ENCODE measurements at places on chromosomes 12 and 14.
A peak's percentile ranks its signal among the peaks of the same experiment; 100 is the strongest.

DNA sequence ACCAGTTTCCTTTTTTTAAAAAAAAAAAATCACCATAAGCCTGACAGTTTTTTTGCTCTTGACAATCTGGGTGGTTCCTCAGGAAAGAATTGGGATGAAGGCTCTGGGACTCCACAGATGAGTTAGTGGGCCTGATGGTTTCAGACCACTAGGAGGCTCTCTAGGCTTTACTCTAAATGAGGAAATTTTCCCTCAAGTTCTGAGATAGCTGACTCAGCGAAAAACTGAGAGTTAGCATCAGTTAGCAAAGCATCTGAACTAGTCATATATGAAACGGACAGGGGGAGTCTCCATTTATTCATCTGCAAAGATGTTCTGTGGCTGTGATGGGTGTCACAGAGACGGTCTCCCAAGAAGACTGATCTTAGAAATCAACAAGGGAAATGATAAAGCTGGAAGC is 314.3 kb upstream of the OR4E1 start:
- no peak for DNase-seq

- no peak for DNase-seq
Observed at GRCh38 chr12:21801522-21802288, 27.2 kb upstream of the KCNJ8 start.

GRCh38 chr12:107501681-107502080 is 183.9 kb upstream of the PWP1 start:
- DNase-seq: no peak

GRCh38 chr12:19706936-19707335 is 267.6 kb downstream of the AEBP2 start:
- DNase-seq: no peak

DNA sequence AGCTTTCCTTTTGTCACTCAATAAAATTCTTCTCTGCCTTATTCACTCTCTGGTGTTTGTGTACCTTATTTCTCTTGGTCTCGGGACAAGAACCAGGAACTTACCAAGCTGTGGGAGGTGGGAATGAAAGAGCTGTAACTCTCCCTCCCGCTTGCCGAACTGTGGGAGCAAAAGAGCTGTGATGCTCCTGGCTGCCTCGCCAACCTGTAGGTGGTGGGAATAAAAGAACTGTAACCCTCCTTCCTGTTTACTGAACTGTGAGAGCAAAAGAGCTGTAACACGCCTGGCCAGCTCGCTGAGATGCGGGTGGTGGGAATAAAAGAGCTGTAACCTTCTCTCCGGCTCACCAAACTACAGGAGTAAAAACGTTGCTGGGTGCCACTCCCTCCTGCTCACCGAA is 314.1 kb upstream of the LRIG3 start:
- no peak for DNase-seq

- no peak for DNase-seq
Observed at GRCh38 chr14:102923201-102923924, 900 bp downstream of the AMN start.

DNA sequence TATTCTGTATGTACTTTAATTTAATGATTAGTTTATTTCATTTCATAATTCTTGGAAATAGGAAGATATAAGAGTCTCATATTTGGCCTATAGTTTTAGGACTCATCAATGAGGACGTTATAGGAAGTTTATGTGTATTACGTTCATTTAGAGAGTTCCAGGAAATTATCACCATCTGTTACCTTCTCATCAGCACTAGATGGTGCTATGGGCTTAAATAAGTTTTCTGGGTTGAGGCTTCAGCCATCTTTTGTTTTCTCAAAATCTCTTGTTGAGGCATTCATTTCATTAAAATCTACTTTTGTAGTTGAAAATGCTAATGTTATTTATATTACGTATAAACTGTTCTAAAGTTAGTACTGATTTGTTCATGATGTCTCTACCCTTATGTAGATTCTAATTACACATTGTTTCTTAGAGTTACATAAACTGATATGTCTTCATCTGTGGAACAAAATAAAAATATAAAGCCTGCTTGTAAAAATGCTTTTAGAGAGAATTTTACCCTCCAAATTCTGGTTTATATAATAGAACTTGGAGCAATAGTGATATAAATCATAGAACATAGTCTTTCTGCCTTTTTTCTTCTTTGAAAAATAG is 89.2 kb downstream of the CFAP54 start:
- DNase-seq: no peak

DNA sequence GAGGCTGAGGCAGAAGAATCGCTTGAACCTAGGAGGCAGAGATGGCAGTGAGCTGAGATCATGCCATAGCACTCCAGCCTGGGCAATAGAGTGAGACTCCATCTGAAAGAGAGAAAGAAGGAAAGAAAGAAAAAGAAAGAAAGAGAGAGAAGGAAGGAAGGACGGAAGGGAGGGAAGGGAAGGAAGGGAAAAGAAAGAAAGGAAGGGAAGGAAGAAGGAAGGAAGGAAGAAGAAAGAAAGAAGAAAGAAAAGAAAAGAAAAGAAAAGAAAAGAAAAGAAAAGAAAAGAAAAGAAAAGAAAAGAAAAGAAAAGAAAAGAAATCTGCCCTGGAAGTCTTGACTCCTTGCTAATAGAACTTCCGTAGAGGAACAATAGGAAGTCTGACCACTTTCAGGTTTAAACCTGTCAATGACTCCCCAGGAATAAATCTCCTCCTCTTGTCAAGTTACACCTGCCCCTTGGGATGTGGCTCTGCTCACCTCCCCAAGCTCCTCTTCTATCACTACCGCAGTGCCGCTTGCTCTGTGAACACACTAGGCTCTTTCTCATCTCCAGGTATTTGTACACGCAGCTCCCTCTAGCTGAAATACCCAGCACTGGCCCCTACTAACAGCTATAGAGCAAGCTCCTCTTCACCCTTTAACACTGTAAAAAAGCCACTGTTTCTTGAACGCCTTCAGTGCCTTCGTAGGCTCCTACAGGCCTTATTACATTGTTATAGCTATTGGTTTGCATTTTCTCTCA is 773.1 kb upstream of the TBX3 start:
- no peak for DNase-seq

- no peak for DNase-seq
Observed at GRCh38 chr12:109624467-109624866, 50.9 kb downstream of the MVK start.

DNA sequence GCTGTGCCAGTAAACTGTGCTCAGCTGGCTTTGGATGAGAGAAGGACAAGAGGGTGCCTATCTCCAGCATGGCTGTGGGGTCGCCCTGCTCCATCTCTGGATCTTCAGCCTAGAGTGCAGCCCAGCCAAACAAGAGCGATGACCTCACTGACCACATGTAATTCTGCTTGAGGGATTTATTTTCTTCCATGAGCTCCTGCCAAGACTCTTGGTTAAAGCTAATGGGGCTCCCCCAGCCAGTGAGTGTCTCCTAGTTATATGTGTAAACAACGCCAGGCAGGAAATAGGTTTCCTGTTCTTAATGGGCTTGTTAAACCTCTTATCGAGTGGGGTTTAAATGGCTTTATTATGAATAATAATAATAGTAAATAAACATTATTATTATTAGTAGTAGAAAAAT is 397.2 kb downstream of the NRXN3 start:
- no peak for DNase-seq

DNA sequence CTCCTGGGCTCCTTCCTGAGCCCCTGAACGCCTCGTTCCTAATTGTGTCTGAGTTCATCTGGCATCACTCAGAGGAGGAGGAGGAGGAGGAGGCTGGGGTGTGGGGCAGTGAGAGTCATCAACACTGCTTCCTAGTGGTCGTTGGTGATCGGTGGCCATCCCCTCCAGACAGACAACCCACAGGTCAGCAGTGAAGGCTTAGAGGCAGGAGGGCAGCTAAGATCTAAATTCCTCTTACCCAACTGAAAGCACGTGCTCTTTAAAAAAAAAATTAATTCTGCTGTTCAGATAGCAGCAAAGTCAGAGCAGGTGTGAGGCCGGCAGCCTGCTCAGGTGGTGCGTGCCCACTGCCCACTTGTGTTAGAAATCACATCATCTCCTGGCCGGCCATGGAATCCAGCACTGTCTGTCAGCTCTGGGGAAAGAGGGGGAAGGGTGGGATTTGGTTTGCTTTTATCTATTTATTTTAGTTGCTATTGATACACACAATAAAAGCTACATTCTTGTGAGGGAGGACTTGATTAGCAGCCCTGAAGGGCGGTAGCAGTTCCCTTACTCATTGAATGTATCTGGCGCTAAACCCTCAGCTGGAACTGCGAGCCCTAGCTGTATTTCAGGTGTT is 46.6 kb downstream of the PPP2R5C start:
- DNase-seq: no peak

DNA sequence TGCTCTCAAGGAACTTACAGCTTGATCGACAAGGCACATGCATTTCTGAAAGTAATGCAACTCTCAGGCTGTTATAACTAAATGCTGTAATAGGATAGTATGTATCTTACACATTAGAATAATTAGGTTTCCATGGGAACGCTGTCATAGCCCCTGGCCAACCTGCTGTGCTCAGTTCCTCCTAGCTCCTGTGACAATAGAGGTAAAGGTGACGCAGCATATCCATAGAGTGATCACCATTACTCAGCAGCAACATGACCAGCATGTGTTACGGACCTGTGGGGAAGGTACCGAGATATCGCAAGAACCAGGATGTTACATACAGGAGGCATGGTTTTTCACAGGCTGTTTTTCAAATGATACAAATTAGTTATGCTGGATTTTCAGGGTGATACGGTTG is 150.7 kb downstream of the CAND1 start:
- DNase-seq: no peak

GRCh38 chr12:97292588-97292987 is 170.0 kb upstream of the RMST start:
- no peak for DNase-seq

GRCh38 chr12:77999074-77999715 is 168.5 kb downstream of the NAV3 start:
- DNase-seq: no peak

- no peak for DNase-seq
Observed at GRCh38 chr12:109517619-109518018, 40.2 kb downstream of the UBE3B start.

DNA sequence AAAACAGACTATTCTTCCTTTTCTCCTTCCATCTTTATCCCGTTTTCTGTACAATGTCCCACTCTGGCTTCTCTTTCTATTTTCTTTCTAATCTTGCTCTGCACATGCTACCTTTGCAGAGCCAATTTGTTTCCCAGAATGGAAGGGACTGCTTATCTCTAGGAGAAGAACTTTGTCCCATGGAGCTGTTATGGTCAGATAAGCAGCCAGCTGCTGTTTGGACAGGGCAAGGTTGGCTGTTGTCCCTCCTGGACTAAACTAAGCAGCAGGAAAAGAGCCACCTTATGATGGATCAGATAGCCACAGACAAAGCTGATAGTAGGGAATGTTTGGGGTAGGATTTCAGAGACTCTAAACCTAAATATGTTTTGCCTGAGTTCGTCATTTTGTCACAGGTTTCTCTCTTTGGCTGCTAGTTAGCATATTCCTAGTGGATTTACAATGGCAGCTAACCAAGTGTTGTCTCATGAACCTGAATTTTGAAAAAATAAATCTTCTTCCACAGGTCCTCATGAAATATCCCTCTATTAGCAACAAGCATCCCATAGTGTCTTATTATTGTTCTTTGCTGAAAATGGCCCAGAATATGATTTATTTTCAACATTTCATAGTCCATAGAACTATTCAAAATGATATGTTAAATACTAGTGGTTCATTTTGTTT is 262.8 kb downstream of the SLC16A7 start:
- DNase-seq: no peak

- no peak for DNase-seq
Observed at GRCh38 chr14:67549734-67550133, 16.6 kb downstream of the PLEKHH1 start.

GRCh38 chr12:122393817-122394216 is 28.7 kb downstream of the CLIP1 start:
- no peak for DNase-seq

- no peak for DNase-seq
Observed at GRCh38 chr12:23810329-23810902, 139.1 kb downstream of the SOX5 start.

DNA sequence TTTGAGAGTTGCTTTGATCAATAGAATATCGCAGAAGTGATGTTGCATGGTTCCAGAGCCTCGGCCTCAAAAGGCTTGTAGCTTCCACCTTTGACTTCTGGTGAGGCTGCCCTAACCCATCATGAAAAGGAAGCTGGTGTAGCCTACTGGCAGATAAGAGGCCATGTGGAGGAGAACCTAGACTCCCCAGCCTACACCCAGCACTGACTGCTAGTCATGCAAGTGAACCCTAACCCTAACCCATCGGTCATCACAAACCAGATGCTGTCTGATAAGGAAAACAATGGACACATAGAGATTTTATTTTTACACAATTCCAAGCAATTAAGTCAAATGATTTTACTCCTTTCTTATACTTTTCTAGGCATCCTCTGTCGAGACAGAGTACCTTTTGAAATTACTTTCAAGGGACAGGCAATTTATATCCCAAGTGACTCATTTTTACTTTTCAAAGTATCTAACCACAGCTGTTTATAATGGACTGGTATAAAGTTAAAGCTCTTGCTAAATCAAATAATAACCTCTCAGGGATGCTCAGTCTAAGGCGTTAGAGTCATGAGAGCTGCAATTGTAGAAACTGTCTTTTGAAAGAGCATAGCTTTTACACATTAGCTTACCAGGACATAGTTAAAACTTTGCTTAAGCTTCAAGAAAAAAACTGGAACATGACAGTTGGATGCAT is 17.6 kb downstream of the PTPRB start:
- DNase-seq: no peak

GRCh38 chr14:95185767-95186392 is 28.6 kb upstream of the DICER1 start:
- DNase-seq: no peak

DNA sequence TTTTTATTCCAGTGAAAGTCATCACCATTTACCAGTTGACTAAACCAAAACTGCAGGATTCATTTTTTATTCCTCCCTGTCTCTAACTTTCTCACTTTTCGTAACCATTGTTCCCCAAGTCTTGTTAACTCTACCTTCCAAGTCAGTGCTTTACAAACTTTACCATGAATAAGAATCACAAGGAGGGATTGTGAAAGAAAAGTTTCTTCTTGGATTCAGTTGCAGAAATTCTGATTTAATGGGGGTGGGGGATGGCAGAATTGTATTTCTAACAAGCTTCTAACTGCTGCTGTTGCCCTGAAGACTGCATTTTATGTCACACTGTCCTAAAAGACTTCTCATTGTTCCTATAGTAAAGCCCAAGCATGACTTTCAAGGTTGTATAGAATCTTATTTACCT is 5.0 kb upstream of the RAB21 start:
- DNase-seq: no peak

GRCh38 chr14:91350813-91351511 is 66.7 kb downstream of the CCDC88C start:
- peak; percentile 44 for DNase-seq

- DNase-seq: no peak
Observed at GRCh38 chr14:85252011-85252410, 277.9 kb upstream of the FLRT2 start.

DNA sequence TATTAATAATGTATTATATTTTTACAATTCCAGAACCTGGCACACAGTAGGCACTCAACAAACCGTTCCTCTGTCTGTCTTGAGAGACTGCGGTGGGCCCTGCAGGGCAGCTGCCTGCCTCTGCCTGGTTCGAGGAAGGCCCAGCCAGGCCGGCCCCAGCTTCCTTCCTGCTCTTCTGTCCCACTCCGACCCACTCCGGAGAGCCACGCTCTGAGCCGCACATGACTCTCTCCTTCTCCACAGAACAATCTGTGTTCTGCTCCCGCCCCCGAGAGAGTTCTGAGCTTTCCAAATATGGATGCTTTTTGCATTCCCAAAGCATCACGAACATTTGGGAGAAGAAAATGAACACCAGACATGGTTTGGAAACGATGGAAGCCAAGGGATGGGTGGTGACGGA is 57.3 kb downstream of the TTC7B start:
- no peak for DNase-seq

Data from activated gamma-delta T cell treated with anti-CD3 and anti-CD28 coated beads, Interleukin-2, amount 50 U/mL, for 16 hours (primary cell).